Testis (tissue), 5 donors: ENCODE measurements at places on chromosomes 5 and 9. TPM values are rescaled to one million over a fixed set of nuclear protein-coding genes. Genes with fewer than 3 reads are reported as not detected.

SPATA31D4 gene
- total RNA-seq = 2.7 TPM

- H3K27ac ChIP-seq = no peak overlapping the region
- no peaks in the 10 kb centered on the region for H3K36me3 ChIP-seq
- H3K4me1 ChIP-seq = no peaks in the 10 kb centered on the region
- H3K27me3 ChIP-seq = no peaks in the 10 kb centered on the region
- H3K4me3 ChIP-seq = no peak overlapping the region
These were observed 114.6 kb upstream of the LRRTM2 start for GRCh38 chr5:138989720-138990119.

DNA sequence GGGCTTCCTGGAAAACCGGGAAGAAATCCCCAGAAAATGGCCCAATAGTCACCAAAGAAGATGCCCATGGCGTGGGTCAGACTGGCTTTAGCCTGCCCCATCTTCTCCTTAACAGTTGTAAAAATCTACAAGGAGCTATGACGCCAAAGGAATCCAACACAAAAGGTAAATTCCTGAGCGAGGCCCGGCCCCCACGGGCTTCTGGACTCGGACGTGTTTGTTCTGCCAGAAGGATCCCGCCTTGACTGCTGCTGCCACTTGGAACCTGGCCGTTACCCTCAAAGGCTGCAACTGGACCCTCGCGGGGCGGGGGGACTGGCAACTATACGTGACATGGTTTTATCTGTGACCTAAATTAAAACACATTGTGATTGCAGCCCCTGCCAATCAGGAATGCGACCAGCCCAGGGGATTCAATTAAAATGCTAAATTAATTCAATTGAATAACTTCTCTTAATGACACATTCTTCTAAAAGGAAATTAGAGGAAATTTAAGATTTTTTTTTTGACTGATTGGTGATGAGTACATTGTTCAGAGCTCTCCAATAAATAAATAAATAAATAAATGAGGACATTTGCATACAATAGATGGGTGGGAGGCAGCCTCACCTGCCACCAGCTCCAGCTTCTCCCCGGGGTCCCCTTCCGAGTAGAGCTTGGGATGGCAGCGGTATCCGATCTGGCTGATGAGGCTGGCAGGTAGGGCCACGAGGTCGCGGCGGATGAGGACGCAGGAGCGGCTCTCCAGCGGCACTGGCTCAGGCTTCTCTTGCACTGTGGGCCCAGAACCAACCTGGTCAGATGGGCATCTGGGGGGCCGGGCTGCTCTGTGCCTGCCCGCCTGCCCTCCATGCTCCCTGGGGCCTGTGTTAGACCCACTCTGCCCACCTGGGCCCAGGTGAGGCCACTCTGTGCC is 54.7 kb upstream of the UBAC1 start:
- H3K4me1 ChIP-seq = peaks cover 17% of the 10 kb centered on the region
- H3K36me3 ChIP-seq = no peaks in the 10 kb centered on the region
- H3K27ac ChIP-seq = no peak overlapping the region
- H3K4me3 ChIP-seq = no peak overlapping the region

- H3K36me3 ChIP-seq = no peaks in the 10 kb centered on the region
- no peak for DNase-seq
- H3K4me1 ChIP-seq = peaks cover under 1% of the 10 kb centered on the region
- no peak overlapping the region for H3K4me3 ChIP-seq
These were observed 2.9 kb upstream of the NXNL2 start for GRCh38 chr9:88531920-88532698.
